ENCODE measurements at places on chromosomes 16 and 17. TPM values are rescaled to one million over a fixed set of nuclear protein-coding genes. Genes with fewer than 3 reads are reported as not detected.
A peak's percentile ranks its signal among the peaks of the same experiment; 100 is the strongest.

Gene RAB40C
- total RNA-seq, result 24.6 TPM

Gene KRTAP2-3
- total RNA-seq, result not detected

Gene MAZ
- total RNA-seq, result 270 TPM

Gene SNX20
- not detected for total RNA-seq

Gene HCRT
- total RNA-seq, result not detected

Gene RDM1
- total RNA-seq, result 3.9 TPM

Gene CACNG3
- 0.12 TPM for total RNA-seq

GRCh38 chr17:75925103-75925502, 15.7 kb downstream of the FBF1 start:
- DNase-seq, result no peak

DNA sequence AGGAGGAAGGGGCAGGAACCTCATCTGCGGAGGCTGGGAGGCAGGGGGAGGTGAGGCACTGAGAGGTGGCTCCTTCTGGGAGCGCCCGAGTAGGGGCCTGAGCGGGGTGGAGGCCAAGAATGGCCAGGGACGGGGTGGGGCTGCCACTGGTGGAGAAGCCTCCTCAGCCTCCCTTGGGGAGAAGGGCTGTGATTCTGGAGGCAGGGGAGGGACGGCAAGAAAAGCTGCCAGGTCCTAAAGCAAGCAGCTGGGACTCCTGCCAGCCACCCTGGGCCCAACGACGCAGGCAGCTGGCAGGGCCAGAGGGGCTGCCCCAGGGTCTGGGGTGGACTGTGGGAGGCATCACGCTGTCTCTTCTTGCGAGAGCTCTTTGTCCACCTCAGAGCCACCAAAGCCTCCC, 12.7 kb upstream of the MLKL start:
- DNase-seq, result no peak

DNA sequence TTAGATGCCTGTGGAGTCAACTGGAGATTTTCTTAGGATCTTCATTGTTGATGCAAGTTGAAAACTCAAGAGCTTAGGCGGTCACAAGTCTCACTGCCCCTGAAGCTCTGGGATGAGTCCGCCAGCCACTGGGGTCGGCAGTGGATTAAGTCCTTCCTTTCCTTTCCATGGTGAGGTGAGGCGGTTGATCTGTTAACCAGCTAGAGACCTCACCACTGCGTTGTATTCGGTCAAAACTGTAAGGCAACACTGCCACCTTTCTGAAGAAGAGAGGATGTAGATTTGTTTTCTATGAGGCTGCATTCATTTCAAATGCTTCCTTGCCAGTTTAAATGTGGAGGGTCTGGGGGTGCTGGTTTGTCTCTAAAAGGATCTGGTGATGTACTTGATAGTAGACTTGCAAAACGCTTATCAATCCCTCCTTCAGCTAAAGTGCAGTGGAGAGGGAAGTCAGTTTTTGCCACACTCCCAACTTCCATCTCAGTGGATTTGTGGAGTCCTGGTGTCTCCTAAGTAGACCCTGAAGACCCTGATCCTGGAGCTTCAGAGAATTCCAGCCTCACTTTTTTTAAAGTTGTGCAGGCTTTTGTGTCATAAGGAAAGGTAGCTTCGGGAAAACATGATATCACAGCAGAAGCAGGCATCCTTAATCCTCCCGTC, 1.7 kb downstream of the MYOCD start:
- peak; percentile 88 for DNase-seq

DNA sequence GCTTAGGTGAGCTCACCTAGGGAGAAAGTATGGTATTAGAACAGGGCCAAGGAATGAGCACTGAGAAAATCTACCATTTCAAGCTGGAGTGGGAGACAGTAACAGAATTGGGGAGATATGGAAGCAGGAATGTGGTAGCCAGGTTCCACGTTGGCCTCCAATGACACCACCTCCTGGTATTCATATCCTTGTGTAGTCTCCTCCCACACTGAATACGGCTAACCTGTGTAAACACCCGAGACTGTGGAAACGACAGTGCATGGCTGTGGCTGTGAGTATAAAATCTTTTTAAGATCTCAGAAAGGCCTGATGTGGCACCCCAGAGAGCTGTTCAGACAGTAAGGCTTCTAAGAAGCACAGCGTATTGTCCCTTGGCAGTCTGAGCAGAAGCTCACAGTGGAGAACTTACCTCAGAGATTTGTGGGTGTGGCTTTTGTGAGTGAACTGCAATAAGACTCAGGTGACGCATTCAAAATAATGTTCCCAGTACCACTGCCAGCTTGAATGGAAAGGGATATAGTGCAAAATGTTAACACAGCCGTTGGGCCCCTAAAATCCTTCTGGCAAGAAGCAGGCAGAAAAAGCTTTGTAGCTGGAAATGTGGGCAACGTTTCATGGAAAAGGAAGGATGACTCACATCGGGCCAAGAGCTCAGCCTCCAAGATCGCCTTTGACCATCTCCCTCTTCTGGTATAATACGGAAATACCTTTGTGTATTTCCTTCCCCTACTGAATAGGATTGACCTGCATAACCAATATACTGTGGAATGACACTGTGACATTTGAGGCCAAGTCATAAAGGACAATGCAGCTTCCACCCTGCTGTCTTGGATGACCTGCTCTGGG, 14.4 kb downstream of the SDR42E1 start:
- peak; percentile 73 for DNase-seq

DNA sequence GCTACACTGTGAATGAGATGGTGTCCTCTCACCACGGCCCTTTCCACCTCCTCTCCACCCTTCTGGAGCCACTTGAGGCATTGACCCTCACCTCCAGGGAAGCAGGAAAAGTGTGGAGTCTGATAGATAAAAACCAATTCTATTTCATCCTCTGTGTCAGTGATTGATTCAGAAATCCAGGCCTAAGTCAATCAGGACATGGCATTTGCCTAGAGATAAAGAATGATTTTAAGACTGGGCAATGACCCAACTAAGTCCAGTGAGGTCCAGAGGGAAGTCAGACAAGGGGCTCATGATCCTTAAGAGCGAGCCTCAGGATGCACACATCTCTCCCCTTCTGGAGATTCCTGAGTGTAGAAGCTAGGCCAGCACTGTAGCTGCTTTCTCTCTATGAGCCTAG, 41.1 kb upstream of the TNRC6A start:
- DNase-seq, result no peak

GRCh38 chr17:229709-230394, 48.4 kb upstream of the DOC2B start:
- DNase-seq, result no peak

DNA sequence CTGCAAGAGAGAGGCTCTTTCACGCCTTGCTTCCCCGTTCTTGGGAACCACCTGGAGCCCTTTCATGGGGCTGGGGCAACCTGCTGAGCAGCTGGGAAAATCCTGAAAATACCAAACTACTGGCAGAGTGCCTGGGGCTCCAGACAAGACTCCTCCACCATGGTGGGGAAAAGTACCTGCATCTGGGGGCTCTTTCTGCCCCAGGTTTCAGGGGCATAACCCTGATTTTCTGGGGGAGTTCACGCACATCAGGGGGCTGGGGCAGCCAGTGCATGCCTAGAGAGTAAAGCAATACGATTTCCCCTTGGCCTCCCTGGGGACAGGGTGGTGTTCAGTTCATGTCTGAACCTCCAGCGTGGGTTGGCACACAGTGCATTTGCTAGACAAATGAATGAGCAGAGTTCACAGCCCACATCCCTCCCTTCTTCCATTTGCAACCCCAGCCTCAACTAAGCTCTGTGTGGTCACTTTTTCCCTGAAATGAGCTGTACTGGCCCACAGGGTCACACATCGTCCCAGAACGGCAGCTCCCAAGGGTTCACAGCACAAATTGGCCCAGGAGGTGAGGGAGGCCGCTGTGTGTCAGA, 5.2 kb upstream of the CDC42EP4 start:
- no peak for DNase-seq

GRCh38 chr17:61313461-61314326, 85.9 kb upstream of the TBX2 start:
- DNase-seq, result no peak

GRCh38 chr16:83579436-83579835, 228.3 kb upstream of the HSBP1 start:
- no peak for DNase-seq

DNA sequence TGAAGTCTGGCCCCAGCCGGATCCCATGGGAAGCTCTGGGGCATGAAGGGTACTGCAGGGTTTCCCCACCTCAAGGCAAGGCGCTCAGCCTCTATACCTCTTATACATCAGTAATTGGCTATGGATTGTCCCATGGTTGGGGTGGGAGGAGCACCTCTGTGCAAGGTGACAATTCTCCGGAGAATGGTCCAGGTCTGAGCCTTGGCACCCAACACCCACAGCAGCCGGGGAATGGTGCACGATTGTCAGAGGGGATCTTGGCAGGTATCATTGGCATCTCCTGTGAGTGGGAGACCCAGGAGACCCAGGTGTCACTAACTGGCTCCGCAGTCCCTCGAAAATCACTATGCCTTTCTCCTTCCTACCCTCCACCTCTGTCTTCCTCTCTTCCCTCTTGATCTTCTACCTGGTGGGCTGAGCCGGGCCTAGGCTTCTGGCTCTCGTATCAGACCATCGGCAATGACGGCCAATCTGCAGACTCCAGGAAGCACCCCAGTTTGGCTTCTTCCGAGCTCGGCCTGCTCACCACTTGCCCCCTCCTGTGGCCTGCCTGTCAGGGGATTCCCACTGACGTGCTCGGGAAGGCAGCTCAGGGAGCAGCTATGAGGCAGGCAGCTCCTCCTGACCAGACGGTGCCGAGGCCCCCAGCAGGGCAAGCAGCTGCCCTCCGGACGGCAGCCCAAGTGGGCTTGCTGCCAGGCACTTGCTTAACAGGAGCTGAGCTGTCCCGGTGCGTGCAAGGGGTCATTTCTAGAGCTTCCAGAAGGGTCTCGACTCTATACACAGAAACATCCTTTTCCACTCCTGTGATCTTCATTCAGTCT, 10.0 kb upstream of the CALB2 start:
- no peak for DNase-seq

- no peak for DNase-seq
Measured at GRCh38 chr17:70810609-70811008, 641.3 kb downstream of the KCNJ2 start.

- no peak for DNase-seq
Measured at GRCh38 chr17:67582673-67583081, 135.1 kb upstream of the NOL11 start.

GRCh38 chr16:28087675-28088300, 24.3 kb upstream of the GSG1L start:
- DNase-seq, result peak; percentile 50

DNA sequence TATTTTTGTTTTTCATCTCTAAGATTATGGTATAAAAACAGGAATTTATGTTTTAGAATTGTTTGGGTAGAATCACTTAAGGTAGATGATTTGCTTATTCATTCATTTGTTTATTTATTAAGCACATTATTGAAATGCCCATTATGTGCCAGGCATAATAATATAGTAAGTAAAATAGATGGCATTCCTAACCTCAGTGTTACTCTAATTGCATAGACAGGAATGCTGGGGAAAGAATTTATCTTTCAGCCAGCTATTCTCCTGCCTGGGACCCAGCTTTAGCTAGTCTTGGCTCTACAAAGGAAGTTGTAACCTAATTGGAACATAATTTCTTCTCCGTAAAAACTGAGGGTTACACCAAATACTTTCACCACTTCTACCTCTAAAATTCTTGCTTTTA, 44.6 kb downstream of the NFAT5 start:
- peak; percentile 77 for DNase-seq

DNA sequence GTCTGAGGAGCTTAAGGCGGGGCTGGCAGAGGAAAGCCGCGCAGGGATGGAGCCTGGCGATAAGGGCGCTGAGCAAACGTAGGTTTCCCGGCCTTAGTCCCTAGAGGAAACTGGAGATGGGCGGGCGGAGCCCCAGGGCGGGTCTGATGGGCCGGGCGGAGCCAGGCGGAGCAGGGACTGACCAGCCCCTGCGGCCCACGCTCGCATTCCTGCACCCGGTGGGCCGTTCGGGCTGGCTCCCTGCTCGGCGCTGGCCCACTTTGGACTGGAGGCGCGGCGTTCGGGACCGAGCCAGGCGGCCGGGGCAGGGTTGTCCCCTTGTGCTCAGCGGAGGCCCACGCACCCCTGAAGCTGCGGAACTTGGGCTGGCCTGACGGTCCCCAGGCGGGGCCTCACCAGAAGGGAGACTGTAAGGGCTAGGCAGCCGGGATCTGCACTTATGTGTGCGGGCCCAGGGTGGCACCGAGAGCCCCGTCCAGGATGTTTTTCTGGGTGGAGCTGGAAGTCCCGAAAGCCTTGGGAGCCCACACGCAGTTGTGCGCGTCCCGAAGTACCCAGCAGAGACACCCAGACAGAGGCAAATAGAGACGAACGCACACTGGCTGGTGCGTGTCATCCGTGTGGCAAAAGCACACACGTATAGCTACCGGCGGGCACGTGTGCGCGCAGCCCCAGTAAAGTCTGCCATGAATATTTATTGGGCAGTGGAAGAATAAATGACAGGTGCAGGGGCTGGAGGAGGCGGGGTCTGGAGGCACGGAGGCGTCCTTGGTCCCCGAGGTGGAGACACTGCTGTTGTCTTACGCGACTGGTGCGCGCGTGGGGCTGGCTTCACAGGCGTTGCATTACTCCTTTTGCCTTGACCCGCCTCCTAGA, 1.4 kb downstream of the PYDC1 start:
- peak; percentile 95 for DNase-seq

DNA sequence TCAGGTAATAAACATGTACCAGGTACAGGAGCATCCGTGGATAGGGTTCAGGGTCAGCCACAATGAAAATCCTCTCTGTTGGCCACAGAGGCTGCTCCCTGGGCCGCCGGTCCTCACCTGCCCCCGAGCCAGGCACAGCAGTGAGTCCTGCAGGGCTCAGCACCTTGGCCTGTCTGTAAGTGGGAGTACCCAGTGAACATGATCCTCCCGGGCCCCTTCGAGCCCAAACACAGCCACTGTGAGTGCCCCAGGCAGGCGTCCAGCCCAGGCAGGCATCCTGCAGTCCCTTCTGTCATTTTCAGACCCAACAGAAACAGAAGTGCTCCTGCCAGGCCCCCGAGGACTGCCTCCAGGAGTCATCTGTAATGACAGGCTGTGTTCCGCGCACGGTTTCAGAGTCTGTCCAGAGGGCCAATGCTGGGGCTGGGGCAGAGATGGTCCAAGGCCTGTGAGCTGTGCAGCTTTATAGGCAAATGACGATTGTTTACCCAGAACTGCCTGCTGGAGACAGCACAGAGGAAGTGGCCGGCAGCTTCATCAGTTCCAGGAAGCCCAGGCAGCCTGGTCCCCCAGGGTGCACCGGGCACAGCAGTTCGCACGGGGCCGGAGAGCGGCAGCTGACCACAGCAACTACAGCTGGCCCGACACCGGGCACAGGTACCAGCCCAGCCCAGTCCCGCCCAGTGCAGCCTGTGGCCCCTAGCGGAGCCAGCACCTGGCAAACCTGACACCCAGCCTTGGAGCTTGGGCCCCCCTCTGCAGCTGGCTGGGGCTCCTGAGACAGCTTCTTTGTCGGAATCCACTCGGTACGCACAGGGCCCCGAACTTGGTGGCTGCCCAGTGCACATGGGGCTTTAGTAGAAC, 13.2 kb downstream of the SLC7A5 start:
- no peak for DNase-seq

GRCh38 chr17:13477180-13477611, 124.5 kb downstream of the HS3ST3A1 start:
- DNase-seq, result no peak

- DNase-seq, result peak; percentile 82
Measured at GRCh38 chr17:70622368-70623260, 453.3 kb downstream of the KCNJ2 start.
